Stimulated activated CD4-positive, alpha-beta T cell treated with anti-CD3 and anti-CD28 coated beads, TNF-alpha, amount 100 ng/mL, for 1 hour (primary cell): ENCODE measurements at places on chromosomes 7 and 10.

GRCh38 chr10:115992236-115992986, 280.6 kb downstream of the GFRA1 start:
- DNase-seq = no peak

- DNase-seq = no peak
These were observed 1.4 kb downstream of the TRA2A start for GRCh38 chr7:23530405-23530804.

DNA sequence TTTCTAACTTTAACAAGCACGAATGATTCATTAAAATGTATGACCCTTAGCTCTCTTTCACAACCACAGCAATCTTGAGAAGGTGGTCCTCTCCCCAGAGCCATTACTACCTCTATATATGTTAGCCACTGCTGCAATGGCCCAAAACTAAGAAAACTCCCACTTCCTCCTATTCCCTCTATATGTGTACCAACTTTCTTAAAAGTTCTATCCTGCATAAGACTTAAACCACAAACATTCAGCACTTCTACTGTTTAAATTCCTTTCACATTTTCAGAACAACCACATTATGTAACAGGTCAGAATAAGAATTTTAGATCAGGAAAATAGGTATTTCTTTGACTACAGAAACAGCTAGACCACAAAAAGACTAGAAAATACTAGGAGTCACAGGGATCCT, 36.2 kb downstream of the WASL start:
- no peak for DNase-seq

DNA sequence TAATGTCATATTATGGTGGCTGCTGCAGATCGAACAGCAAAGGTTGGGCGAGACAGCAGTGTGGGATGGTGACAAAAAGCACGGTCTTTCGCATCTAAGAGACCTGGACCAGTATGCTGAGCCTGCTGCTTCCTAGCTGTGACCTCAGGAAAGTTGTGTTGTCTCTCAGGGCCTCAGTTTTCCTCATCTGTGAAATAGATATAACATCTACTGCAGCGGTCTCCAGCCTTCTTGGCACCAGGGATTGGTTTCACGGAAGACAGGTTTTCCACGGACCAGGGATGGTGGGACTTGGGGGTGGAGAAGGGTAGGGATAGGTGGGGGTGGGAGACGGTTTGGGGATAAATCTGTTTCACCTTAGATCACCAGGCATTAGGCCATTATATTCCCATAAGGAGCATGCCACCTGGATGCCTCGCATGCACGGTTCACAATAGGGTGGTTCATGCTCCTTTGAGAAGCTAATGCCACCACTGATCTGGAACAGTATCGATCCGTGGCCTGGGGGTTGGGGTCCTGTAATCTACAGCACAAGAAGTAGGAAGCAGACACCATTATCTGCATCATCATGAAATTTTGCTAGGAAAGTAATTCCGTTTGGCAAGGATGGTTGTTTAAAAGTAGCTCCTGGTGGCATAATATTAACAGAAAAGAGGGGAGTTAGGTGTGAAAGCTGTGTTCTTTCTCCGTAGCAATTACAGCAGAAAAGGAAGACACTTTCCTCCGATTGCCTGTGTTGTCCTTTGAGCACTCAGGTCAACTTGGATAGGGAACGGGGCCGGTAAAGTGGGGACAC, 10.8 kb downstream of the KLF6 start:
- DNase-seq = no peak

- DNase-seq = no peak
These were observed 1.1 kb downstream of the RASSF4 start for GRCh38 chr10:44960482-44961229.

- no peak for DNase-seq
These were observed 691.8 kb downstream of the SUGCT start for GRCh38 chr7:40826411-40827221.

- no peak for DNase-seq
These were observed 46.3 kb downstream of the SPAG6 start for GRCh38 chr10:22391600-22391999.

- DNase-seq = no peak
These were observed 125.8 kb downstream of the EGFR start for GRCh38 chr7:55144333-55145317.
